Fibroblast of lung (primary cell): ENCODE measurements at places on chromosomes 1 and 21.
A peak's percentile ranks its signal among the peaks of the same experiment; 100 is the strongest.

GRCh38 chr1:14242870-14243269 lies 355.6 kb upstream of the KAZN start:
- no peak for DNase-seq

GRCh38 chr1:218717575-218717974 lies 372.4 kb downstream of the TGFB2 start:
- peak; percentile 52 for DNase-seq

DNA sequence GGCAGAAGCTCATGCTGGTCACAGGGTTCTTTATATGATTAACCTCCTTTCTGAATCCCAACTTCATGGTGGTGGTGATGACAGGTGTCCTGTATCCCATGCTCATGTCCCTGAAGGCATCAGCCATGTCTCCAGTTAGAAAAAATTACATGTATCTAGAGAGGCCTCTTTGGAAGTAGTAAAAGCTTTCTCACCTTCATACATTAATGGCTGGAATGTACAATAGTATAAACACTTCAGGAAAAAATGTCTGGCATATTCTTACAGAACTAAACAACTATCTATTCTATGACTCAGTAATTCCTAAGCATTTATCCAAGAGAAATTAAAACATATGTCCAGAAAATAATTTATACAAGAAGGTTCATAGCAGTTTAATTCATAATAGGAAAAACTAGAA lies 34.0 kb downstream of the ADAM30 start:
- DNase-seq, result peak; percentile 60

- peak; percentile 77 for DNase-seq
Observed at GRCh38 chr1:113874012-113874879, 2.7 kb upstream of the PTPN22 start.

DNA sequence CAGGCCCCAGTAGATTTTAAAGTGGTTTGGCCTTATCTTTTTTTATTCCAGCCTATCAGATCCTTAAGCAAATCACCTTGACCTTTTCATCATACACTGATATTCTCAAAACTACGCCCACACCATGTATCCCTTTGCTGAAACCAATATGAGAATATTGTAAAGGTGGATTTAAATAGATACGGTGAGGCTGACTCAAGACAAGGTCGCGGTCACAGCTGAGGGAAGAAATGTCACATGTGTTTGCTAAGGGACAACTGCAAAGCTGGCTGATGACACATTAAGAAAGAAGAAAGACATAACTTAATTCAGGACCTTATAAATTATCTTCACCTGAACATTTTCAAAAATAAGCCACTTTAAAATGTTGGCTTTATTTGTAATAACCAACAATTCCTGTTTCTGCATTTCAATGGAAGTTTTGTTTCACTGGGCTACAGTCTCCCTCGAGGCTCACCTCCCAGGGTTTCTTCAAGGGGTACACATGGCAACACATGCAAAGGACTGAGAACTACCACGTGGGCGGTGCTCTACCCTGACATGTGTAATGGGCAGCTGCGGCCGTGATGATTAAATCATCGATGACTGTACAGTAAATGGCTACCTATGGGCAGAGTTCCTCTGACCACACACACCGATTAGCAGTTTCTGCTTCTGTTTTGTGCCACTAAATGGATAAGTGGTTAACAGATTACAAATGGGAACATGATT lies 189.5 kb downstream of the SIPA1L2 start:
- DNase-seq, result peak; percentile 86

- DNase-seq, result no peak
Observed at GRCh38 chr1:94954263-94955220, 27.6 kb upstream of the CNN3 start.

DNA sequence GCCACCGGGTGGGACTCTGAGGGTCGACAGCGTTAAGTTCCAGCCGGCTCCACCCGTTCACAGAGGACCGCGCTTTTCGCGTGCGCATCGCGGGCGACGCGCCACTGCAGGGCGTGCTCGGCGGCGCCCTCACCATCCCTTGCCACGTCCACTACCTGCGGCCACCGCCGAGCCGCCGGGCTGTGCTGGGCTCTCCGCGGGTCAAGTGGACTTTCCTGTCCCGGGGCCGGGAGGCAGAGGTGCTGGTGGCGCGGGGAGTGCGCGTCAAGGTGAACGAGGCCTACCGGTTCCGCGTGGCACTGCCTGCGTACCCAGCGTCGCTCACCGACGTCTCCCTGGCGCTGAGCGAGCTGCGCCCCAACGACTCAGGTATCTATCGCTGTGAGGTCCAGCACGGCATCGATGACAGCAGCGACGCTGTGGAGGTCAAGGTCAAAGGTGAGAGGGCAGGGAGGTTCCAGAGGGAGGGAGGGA lies 4.9 kb downstream of the BCAN start:
- no peak for DNase-seq

GRCh38 chr21:16407403-16408240 lies 677.8 kb downstream of the USP25 start:
- DNase-seq, result peak; percentile 66

DNA sequence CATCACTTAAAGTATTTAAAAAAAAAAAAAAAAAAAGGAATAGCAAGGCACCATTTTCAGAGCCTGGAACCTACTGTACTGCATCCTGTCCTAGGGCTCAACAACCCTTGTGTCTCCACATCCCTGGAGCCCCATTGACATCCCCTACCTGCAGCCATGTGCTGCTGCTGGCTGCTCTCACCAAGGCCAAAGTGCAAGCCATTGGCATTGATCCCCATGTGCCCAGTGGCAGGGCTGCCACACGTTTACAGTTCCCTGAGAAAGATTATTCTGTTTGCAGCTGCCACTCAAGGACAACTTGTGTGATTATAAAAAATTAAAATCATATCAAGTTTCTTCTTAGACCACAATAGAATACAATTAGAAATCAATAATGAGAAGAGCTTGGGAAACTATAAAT lies 129.9 kb downstream of the LHX8 start:
- DNase-seq, result no peak

DNA sequence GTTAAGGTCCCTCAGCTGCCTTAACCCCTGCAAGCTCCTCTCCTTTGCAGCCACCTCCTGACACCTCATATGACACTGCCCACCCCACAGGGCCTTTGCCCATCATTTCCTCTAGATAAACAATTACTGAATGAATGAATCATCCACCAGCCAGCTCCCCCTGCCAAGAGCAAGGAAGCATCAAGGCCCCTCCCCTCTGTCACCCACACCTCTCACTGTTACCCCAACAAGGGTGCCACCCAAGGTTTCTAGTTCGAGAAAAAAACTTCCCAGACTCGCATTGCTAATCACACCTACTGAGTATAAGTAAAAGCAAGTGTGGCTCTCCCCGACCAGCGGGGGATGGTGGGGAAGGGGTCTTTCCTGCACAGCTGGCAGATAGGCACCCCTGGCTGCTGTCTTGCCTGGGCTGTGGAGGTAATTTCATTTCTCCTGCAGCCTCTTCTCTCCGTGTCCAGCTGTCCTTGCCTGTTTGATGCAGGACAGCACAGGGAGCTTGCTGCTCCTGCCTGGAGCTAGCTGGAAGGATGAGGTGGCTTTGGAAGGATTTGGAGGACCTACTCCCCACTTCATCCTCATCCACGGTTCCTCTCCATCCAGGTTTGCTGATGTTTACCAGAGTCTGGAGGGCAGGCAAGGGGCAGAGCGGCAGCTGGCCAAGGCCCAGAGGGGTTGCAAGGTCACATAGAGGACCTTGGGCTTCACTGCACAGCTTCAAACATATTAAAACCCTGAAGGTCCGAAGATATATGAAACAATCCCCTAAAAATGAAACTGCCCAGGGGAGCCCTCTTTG lies 33.1 kb upstream of the LBR start:
- no peak for DNase-seq

GRCh38 chr1:25430967-25431881 lies 527 bp downstream of the MACO1 start:
- DNase-seq, result no peak

DNA sequence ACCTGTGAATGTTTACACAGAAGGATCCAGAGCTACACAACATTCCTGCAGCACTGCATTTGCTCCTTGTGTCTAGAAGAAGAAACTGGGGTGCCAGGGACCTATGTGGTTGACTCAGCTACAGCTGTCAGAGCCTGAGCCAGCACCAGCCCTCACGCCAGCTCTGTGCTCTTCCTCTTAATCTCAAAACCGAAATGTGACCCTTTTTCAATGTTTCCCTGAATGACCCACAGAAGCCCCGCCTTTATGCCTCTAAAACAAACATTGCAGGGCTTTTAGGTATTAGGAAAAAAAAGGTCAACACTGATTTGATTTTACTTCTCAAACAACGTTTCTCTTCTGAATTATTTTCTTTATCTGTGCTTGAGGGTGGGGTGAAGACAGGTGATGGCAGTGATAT lies 260.5 kb downstream of the DYRK1A start:
- no peak for DNase-seq

DNA sequence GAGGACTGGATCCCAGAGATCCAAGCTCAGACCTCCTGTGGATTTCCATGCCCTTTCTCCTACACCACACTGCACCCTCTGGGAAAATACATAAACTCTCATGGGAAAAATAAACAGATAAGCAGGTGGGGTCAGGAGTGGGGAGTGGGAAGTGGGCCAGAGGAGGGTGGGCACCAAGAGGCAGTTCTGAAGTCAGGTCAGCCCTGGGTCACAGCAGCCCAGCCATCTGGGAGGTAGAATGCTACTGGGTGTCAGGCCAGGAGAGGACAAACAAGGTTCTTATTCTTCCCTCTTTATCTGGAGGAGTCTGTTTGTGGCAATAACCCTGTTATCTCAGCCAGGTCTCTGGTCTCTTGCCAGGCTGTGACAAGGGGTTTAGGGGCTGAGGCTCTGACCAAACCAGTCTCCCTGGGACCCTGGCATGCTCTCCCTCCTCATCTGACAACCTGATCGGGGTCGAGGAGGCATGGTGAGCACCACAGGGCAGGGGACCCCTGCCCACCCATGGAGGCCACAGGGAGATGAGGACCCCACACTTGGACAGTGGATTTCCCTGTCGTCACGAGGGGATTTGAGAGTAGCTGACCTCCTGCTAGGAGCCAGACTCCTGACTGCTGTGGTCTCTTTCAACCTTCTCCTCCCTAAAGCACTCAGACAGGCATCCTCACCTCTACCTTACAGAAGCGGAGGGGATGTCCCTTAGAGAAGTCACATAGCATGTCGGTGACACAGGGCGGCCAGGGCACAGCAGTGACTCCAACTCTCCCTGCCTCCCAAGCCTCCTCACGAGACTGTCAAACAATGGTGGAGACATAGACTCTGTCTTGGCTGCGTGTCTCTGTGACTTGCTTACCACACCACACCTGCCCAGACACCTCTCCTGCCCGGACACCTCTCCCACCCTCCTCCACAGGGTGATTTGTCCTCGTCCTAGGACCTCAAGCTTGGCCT lies 51.3 kb upstream of the IFFO2 start:
- DNase-seq, result no peak

GRCh38 chr1:89670711-89671110 lies 37.8 kb downstream of the LRRC8C start:
- no peak for DNase-seq

DNA sequence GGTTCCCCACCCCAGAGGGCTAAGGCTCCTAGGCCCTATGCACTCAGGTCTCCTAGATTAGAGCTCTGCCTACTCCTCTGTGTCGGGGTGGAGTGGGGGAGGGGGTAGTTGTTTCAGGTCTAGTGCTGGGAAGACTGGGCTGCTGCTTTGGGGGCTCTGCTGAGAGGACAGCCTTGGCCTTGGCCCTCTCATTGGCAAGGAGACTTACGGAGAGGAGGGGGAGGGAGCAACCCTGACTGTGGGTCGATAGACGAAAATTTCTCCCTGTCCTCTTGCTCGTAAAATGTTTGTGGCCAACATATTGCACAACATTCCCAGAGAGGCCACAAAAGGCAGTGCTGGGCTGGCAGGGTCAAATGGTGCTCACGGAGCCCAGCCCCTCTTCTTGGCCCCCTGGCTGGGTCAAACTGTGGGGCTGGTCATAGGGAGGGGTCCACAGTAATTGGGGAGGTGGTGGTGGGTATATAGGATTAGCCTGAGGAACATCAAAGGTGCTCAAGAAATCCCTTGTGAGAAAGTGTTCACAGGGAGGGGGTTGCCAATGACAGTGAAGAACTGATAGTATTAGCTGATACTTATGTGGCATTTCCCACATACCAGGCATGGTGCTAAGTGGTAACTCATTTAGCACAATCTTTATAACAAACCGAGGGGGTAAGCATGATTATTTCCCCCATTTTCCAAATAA lies 8.5 kb upstream of the DMBX1 start:
- DNase-seq, result no peak

DNA sequence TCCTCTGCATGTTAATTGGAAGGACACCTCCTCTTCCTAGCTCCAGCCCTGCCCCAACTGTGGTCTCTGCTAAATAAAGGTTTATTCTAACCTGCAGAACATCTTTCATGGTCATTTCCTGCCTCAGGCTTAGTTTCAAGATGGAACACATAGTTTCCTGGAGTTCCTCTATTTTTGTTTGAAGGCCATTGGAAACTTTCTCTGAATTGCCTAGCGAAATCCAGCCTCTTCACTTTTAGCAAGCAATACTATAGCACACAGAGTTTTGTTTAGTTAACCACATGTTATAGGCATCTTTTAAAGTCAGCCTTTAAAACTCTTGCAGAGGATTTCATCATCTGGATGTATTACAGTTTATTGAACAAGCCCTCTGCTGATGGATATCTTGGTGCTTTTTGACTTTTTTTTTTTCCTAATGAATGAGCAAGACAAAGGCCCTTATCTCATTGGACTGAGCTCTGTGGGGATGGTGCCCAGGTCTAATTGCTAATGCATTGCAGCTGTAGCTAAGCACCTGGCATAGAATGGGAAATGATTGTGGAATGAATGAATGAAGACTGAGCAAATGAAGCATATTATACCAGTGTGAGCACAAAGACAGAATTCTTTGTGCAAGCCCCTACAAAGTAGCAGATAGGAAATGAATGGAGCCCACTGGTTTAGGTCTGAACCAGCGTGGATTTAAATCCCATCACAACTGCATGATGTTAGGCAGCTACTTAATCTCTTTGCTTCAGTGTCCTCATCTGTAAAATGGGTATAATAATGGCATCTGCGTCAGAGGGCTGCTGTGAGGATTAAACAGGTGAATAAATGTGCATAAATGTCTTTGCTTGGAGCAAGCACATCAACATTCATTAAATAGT lies 641 bp upstream of the CFAP107 start:
- peak; percentile 4 for DNase-seq

DNA sequence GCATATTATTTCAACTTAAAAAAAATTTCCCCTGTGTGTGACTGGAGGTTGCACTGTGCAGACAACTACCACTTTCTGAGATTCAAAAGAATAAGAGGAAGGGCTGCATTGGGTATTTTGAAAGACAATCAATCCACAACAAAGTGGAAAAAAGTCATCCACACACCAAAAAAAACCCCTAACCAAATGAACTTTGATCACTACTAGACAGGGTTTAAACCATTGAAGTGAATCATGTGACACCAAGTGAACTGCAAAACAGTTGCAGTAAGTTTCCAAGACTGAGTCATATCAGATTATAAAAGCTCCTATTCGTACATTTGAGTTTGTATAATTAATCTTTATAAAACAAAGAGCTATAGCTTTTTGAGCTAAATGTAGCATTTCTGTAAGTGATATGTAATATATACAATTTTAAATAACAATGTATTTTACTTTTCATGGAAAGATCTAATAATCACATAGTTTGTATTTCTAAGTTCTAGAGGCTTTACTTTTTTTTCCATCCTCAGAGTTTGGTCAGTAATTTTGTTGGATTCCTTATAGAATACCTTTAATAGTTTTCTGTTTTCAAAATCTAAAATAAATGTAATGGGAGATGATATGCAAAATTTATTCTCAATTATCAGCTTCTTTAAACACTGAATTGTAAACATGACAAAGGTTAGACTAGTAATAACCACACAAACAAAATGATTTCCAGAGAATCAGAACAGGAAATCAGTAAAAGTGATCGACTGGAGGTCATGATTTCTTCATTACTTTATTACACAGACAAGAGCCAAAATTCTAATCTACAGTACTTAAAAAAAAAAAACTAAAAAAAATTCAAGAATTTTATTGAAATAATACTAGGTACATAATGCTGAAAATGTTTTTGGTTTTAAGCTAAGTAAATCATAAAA lies 50.5 kb upstream of the GFI1 start:
- peak; percentile 70 for DNase-seq
